Glomerular endothelial cell (primary cell): ENCODE measurements at places on chromosomes 2 and 18. TPM values are rescaled to one million over a fixed set of nuclear protein-coding genes. Genes with fewer than 3 reads are reported as not detected.
A peak's percentile ranks its signal among the peaks of the same experiment; 100 is the strongest.

CTAGE1 gene
- total RNA-seq, result not detected in 2 replicates

MREG gene
- total RNA-seq, result 7.7 and 10.3 TPM in 2 replicates

GLB1L gene
- 5.1 and 6.2 TPM in 2 replicates for total RNA-seq

ST8SIA3 gene
- total RNA-seq, result not detected in 2 replicates

LHCGR gene
- 0.70 TPM in 1 of 2 replicates, not detected in the other for total RNA-seq

RUFY4 gene
- total RNA-seq, result not detected in 2 replicates

- no peak for DNase-seq
Measured at GRCh38 chr2:220154304-220154703, 526.9 kb downstream of the SLC4A3 start.

DNA sequence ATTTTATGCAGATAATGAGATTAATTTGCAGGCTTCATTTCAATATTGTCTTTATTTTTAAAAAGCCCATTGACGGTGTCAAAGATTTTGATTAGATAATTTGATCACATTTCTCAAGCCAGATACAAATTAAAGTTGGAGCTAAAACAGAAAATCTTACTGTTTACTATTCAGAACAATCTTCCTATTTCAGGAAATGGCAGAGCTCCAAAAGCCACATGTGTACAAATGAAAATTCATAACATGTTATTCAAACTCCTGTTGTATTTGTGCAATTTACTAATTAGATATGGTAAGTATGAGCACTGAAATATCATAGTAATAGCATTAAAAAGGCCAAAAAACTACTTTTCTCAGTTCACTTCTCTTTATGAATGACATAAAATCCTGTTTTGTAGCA is 682.9 kb downstream of the KCNJ3 start:
- DNase-seq, result no peak

- no peak for DNase-seq
Measured at GRCh38 chr2:41033127-41033526, 581.2 kb upstream of the SLC8A1 start.

DNA sequence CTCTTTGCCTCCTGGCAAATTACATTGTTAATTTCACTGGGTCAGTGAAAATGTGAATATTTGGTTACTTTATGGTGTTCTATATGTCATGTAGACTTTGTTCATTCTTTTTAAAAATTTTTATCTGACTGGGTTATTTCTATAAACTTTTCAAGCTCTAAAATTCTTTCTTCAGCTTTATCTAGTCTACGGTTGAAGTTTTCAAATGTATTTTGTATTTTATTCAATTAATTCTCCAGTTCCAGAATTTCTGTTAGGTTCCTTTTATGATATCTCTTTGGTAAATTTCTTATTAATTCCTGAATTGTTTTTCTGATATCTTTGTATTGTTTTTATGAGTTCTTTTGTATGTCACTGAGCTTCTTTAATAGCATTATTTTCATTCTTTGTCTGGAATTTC is 228.1 kb downstream of the LPIN1 start:
- DNase-seq, result no peak

DNA sequence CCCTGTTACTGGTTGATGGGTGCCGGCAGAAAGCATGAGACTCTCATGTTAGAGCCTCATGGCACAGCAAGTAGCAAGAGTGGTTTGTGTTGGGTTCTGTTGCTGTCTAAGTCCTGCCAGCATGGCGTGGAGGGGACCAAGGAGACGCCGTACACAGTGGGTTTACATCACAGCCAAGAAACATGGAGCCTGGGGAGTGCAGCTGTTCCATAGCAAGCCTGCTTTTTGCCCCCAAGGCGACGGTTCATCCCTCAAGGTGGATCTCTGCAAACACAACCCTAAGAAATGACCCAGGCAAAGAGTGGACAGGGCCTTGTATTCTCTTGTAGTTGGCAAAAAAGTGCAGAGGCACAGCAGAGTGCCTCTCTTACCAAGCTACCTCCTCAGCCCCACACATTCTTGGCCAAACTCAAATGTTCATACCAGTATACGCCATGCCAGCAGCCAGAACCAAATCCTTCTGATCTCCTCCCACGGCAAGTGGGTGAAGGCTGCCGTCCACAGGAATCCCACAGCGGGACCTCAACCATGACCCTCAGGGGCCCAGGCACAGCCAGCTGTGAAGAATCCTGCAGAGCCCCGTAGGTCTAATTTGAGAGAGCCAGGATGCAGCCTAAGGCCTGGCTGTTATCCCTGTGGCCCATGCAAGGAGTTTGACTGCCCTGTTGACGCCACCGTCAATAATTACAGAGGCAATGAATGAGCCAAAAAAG is 19.0 kb downstream of the SNED1 start:
- no peak for DNase-seq

DNA sequence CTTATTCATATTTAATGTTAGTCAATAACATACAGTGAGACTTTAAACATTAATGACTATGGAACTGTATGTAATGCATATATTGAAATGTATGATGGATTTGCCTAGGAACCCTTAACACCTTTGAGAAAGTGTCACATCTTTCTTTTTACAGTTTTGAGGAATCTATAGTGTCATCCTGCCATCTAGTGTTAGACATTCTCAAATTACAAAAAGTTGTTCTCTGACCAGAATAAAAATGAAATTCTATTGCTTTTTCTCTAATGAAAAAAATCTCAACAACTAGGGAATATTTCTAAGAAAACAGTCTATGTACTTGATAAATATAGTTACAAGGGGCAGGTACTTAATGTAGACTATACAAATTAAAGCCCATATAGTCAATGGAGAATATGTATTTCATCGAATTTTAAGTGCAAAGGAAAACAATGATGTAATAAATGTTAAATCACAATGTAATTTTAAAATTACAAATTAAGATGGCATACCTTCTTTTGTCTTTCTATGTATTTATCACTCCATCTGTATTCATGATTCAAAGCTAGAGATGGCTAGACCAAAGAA is 5.1 kb upstream of the CALCRL start:
- DNase-seq, result no peak

DNA sequence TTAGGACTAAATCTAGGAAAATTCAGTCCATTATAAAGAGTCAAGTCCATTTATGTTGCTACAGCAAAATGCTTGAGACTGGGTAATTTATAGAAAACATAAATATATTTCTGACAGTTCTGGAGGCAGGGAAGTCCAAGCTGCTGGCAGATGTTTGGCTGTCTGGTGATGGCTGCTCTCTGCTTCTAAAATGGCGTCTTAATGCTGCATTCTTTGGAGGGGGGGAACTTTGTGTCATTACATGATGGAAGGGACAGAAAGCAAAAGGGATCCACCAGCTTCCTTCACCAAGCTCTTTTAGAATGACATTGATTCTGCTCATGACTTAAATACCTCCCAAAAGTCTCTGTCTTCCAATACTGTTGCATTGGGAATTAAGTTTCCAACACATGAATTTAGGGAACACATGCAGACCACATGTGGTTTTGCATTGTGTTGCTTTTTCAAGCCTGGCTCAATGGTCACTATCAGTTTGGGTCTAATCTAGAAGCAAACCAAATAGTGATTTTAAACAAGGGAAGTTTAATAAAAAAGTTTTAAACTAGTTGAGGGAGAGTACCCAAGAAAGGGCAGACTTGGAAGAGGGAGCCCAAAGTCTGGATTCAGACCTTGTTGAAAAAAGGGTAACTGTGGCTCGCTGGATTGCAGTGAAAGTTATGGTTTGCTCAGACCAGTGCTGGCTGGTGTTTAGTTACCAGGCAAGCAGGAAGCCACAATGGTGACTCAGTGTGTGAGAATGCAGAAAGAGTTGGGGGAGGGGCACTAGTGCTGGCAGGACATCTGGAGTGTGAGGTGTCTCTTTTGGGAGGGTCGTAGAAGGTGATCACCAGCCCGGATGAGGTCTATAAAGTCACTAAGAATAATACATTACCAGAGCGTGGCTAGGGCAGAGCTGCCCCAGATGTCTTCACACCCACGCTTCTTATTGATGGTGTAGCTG is 30.8 kb downstream of the C18orf54 start:
- peak; percentile 71 for DNase-seq

GRCh38 chr2:49367003-49367402 is 212.7 kb upstream of the FSHR start:
- DNase-seq, result no peak

DNA sequence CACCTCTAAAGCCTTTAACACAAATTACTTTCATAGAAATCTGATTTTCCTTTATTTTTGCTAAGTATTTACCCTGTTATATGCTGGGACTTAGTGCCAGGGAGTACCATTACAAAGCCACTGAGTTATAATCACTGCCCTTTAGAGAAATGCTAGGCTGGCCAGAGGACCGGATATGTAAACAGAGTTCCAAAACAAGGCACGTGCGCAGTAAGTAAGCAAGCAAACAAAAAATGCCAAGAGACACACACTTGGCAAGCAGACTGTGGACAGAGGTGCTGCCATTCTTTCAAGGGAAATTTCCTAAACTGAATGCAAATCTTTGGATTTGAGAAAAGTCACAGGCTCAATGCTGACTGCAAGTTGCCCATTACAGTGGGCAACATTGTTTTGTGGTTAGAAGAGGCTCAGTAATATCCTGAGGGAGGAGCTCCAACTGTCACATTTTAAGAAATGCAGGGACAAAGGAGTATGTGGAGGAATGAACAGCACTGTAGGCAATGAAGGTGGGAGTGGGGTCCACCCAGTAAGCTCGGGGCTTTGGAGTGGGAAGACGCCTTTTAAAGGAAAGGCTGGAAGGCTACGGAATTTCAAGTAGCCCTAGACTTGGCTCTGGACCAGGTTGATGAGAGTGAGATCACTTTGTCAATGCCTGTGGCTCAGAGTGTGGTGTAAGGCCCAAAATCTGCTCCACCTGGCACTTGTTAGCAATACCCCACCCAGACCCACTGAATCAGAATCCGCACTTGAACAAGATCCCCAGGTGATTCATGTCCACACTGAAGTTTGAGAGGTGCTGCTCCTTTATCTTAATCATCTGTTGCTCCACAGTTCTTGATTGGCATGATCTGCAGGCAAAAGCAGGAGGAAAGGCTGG is 2.1 kb upstream of the PARD6G start:
- DNase-seq, result no peak

DNA sequence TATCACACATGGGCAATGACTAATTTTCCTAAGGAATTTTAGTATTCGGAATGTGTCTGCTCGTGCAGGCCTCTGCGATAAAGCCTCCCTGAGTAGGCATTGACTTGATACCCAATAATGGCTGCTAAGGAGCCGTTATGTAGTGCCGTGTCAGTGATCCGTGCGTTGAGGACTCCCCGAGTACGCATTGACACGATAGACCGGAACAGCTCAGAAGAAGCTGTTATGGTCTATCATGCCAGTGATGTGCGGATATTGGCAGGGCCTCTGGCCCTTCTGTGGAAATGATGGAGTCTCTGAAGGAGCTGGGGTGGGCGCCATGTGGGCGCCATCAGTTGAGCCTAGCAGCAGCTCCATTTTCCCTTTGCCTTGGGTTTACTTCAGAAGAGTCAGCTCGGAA is 29.1 kb downstream of the ZEB2 start:
- DNase-seq, result no peak

DNA sequence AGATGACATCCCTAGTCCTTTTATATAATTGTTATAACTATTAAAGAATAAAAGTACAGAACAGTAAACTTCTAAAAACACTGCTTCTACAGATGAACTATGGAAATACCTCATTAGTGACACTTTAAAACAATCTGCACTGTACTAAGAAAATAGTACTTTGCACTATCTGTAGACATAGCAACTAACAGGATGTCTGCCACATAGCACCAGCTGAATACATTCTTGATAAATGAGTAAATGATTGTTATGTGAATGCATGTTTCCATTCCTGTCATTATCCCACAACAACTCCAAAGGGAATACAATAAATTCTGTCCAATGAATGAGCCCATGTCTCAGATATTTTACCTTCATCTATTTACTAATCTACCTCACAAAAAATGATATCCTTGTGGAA is 115.3 kb upstream of the SLC35G4 start:
- no peak for DNase-seq

- no peak for DNase-seq
Measured at GRCh38 chr2:19963386-19963785, 26.5 kb downstream of the WDR35 start.

- DNase-seq, result no peak
Measured at GRCh38 chr2:15127301-15127700, 433.8 kb downstream of the NBAS start.

DNA sequence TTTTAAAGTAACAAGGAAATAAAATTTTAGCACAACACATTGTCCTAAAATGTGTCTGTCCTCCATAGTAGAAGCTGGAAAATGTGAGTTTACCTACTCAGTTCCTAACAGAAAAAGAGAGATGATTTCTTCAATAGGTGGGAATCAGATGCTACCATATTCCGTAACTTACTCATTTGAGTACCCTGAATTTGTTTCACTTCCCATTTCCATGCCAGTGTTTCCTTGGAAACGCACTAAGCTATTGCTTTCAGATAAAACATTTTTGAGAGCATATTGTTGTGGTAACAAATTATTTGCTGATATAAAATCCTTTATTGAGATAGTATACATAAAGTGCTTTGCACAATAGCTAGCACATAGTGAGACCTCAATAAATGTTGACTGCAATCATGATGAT is 137.5 kb upstream of the BARD1 start:
- DNase-seq, result no peak

DNA sequence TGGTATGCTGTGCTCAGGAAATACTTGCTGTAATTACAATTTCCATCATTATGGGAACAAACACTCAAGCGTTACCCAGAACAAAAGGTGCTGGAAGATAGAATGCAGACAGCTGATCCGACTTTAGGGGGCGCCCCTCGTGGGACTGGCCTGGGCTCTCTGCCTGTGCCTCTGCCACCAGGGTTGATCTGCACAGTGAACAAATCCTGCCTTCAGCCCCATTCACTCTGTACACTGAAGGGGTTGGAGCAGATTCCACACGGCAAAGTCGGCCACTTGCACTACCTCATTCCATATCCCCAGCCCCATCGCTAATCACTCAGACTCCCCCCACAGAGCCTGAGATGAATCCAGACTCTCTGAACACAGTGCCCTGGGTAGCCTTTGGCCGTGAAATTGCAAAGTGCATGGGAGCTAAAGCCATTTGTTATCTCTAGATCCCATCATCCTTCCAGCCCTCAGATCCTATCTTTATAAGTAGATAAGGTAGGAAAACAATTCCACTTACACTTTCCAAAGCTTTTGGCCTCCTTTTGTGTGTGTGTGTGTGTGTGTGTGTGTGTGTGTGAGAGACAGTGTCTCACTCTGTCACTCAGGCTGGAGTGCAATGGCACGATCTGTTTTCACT is 69.3 kb downstream of the INPP5D start:
- DNase-seq, result no peak

DNA sequence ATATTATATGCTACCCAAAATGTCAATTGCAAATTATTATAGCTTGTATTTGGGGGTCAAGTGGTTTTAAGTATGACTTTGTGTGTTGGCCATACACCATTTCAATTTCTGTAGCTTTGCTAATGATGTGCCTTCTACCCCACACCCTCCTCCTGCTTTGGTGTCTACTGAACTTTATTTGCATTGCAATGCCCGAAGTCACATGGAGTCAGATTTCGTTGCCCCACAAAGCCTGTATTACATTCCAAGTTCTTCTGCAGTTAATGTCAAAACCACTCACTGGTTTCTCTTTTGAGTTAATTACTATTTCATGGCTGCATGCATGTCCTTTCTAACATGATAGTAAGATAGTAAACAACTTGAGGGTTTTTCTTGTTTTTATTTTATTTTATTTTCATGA is 528.9 kb downstream of the RIT2 start:
- DNase-seq, result no peak
